ENCODE measurements at places on chromosomes 3 and 15. TPM values are rescaled to one million over a fixed set of nuclear protein-coding genes. Genes with fewer than 3 reads are reported as not detected.

DNA sequence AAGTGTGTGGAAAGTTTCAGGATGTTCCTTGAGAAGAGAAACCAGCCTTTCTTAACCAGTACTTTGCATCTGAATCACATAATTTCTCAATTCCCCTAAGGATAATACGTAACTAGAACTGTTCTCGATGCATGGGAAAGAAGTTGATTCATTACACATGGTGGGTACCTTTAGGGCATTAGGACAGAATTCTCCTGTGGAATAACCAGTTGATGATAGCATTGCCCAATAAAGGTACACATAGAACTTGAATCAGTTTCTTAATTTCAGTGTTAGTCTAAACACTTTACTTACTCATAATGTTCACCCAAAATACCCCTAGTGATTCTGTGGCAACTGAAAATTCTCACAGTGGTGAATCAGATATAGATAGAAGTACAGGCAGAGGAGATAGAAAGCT is 1030.9 kb downstream of the ROBO1 start:
- no peaks in the 10 kb centered on the region for H3K4me1 ChIP-seq
- H3K4me3 ChIP-seq = no peak overlapping the region
- no peak for DNase-seq
- no peak overlapping the region for H3K27ac ChIP-seq
- no peaks in the 10 kb centered on the region for H3K36me3 ChIP-seq

DNA sequence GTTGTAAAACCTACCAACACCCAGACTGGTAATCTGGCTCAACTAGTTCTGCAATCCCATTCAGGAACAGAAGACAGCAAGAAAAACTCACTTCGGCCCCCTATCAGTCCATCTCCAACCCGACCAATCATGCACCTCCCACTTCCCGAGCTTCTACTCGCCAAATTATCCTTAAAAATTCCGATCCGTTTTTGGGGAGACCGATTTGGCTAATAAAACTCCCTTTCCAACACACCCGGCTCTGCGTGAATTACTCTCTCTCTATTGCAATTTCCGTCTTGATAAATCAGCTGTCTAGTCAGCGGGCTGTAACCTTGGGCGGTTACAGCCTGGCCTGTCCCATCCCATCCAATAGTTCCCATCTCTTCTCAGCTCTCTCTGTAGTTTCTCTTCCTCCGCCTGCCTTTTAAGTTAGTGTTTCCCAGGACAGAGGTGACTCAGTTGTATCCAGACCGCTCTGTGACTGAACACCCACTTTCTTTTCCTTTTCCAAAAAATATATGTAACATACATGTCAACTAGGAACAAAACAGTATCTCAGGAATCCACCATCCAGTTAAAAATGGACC is 780 bp upstream of the ACAD9 start:
- peak overlapping the region; percentile 90 for H3K27ac ChIP-seq
- H3K36me3 ChIP-seq = no peaks in the 10 kb centered on the region
- peaks cover 12% of the 10 kb centered on the region for H3K4me1 ChIP-seq
- no peaks in the 10 kb centered on the region for H3K27me3 ChIP-seq
- peak overlapping the region; percentile 85 for H3K4me3 ChIP-seq

DNA sequence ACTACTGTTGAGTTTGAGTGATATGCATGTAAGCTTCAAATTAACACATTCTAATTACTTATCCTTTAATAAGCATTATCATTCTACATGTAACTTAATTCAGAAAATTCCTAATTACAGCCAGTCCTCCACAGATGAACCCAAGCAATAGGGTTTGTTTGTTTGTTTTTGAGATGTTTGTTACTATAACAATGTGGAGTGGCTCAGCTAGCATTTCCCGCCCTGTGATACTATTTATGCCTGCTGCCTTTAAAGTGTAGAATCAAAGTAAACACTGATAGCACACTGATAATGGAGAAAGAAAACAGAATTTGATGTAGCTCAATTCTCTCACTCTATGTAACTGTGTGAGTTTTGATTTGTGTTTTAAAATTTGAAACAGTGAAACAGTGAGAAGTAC is 105.1 kb upstream of the IGF1R start:
- no peak overlapping the region for H3K27ac ChIP-seq
- no peaks in the 10 kb centered on the region for H3K27me3 ChIP-seq
- H3K4me3 ChIP-seq = no peak overlapping the region
- no peaks in the 10 kb centered on the region for H3K4me1 ChIP-seq
- H3K36me3 ChIP-seq = no peaks in the 10 kb centered on the region
- no peak for DNase-seq

KY gene
- total RNA-seq = 1.3 TPM

GRCh38 chr3:62025913-62026312 is 347.4 kb downstream of the FEZF2 start:
- H3K27ac ChIP-seq = no peak overlapping the region
- H3K36me3 ChIP-seq = no peaks in the 10 kb centered on the region
- H3K4me1 ChIP-seq = peaks cover 9% of the 10 kb centered on the region
- no peaks in the 10 kb centered on the region for H3K27me3 ChIP-seq
- no peak overlapping the region for H3K4me3 ChIP-seq

DNA sequence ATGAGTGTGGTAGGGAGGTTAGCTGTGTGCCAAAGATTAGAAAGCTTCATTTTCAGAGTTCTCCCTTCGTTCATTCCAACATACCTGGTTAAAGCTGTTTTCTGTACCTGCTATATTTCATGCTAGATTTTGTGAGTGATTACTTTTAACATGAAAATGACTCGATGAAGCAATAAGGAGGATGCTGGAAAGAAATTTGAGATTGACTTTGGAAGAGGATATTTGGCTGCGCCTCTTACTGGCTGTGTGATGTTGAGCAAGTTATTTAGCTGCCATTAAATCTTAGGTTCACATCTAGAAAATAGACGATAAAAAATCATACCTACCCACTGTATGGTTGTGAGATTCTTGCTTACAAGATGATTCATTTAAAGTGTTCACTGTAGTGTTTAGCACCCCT is 288.7 kb downstream of the ZIC4 start:
- no peaks in the 10 kb centered on the region for H3K36me3 ChIP-seq
- no peaks in the 10 kb centered on the region for H3K4me1 ChIP-seq
- H3K27ac ChIP-seq = no peak overlapping the region
- no peak overlapping the region for H3K4me3 ChIP-seq
- no peaks in the 10 kb centered on the region for H3K27me3 ChIP-seq

DNA sequence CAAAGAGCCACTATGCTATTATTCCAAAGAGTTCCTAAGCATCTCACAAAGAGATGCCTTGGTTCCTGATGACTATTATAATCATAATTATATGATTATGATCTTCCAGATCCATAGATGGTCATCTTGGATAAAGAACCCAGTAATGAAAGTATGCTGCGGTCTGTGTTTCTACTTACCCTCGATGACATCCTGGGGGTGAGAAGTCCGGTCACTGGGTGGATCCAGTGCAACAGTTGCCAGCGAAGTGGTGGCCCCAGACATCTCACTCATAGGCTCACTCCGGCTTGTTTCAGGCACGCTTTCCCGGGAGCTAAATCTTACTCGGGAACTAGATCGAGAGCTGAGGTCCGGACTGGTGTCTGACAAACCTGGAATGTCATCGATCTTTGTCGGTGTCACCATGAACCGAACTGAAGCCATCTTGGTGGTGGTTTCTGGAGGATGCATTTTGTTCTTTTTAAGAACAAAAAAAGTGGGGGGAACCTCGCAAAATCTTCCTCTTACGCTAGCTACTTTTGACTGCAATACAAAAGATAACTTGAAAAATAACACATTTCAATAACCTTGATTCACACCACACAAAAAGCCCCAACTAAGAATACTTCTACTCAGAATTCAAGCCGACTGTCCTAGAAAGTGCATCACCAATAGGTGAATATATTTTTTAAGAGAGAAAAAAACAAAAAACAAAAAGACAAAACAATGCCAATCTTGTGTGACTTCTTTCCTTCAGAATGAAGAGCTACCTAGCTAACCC is 1.2 kb downstream of the SLC12A6 start:
- peak overlapping the region; percentile 85 for H3K27ac ChIP-seq
- H3K4me3 ChIP-seq = peak overlapping the region; percentile 78
- peaks cover 24% of the 10 kb centered on the region for H3K4me1 ChIP-seq
- no peaks in the 10 kb centered on the region for H3K27me3 ChIP-seq
- no peak for DNase-seq

DNA sequence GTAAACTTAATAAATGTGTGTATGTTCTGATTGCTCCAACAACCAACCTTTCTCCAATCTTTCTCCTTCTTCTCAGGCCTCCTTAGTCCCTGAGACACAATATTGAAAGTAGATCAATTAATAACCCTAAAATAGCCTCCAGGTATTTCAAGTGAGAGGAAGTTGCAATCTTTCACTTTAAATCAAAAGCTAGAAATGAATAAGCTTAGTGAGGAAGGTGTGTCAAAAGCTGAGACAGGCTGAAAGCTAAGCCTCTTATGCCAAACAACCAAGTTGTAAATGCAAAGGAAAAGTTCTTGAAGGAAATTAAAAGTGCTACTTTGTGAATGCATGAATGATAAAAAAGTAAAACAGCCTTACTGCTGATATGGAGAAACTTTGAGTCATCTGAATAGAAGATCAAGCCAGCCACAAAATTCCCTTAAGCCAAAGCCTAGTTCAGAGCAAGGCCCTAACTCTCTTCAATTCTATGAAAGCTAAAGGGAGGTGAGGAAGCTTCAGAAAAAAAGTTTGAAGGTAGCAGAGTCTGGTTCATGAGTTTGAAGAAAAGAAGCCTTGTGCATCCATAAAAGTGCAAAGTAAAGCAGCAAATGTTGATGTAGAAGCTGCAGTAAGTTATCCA is 38.6 kb downstream of the CCDC80 start:
- peaks cover 4% of the 10 kb centered on the region for H3K36me3 ChIP-seq
- no peaks in the 10 kb centered on the region for H3K4me1 ChIP-seq
- H3K27me3 ChIP-seq = no peaks in the 10 kb centered on the region
- DNase-seq = no peak

- peak overlapping the region; percentile 90 for H3K27ac ChIP-seq
- peak overlapping the region; percentile 98 for H3K4me3 ChIP-seq
- no peaks in the 10 kb centered on the region for H3K27me3 ChIP-seq
- peaks cover 10% of the 10 kb centered on the region for H3K4me1 ChIP-seq
- no peak for DNase-seq
These were observed 682 bp downstream of the ETFA start for GRCh38 chr15:76310475-76311099.

ROPN1 gene
- total RNA-seq = not detected

GRCh38 chr15:81301815-81302399 is 22.0 kb downstream of the STARD5 start:
- no peak overlapping the region for H3K27ac ChIP-seq
- no peak for DNase-seq
- no peaks in the 10 kb centered on the region for H3K36me3 ChIP-seq
- H3K4me1 ChIP-seq = peaks cover 7% of the 10 kb centered on the region

DNA sequence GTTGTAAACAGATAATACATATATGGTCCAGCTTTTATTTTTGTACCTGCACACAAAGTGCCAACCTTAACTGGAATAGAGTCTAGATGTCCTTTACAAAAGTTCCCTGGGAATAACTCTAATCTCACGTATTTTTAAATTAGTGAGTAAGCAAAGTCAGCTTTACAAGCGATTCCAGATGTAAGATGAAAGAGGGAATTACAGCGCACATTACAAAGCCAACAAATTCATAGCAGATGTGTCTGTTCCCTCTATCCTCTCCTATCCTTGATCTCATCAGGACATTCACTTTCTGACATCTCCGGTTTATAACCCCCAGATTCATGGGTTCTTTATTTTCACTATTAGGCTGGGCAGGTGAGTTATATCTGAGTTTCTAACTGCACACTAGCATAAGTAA is 406.8 kb upstream of the ZNF385D start:
- no peaks in the 10 kb centered on the region for H3K27me3 ChIP-seq
- H3K27ac ChIP-seq = no peak overlapping the region
- H3K36me3 ChIP-seq = no peaks in the 10 kb centered on the region
- DNase-seq = no peak

- H3K4me3 ChIP-seq = no peak overlapping the region
- H3K36me3 ChIP-seq = no peaks in the 10 kb centered on the region
- no peaks in the 10 kb centered on the region for H3K4me1 ChIP-seq
- no peak for DNase-seq
- no peaks in the 10 kb centered on the region for H3K27me3 ChIP-seq
These were observed 383.5 kb upstream of the WNT5A start for GRCh38 chr3:55870594-55870993.

GRCh38 chr3:32430900-32431299 is 39.2 kb downstream of the CMTM7 start:
- H3K4me1 ChIP-seq = no peaks in the 10 kb centered on the region
- DNase-seq = no peak
- no peak overlapping the region for H3K4me3 ChIP-seq
- H3K27me3 ChIP-seq = no peaks in the 10 kb centered on the region
- no peaks in the 10 kb centered on the region for H3K36me3 ChIP-seq

DNA sequence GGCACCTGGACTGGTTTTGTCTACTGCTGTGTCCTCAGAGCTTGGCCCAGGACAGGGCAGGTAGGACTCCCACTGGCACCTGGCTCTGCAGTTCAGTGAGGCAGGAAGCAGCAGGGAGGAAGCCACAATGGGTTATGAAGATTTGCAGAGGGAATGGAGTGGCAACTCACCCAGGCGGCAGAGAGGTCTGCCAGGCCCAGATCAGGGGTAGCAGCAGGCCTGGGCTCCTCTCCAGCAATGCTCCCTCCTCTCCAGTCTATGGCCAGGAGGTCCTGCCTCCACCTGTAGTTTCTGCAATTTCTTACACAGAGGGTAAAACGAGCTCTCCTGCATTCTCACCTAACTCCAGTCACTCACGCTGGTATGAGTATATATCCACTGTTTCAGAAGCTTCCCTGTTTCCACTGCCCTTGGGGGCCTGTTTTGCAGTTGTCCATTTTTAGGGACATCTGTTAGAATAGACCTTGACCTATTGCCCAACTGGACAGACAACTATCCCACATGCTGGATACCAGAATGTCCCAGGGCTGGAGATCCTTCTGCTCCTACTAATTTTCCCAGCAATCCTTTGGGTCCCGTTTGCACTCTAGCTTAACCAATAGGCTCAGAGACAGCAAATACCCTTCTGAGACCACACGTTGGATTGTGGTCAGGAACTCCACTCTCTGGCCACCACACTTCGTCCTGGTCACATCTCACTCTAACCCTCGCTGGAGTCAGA is 35.2 kb downstream of the HMCES start:
- no peaks in the 10 kb centered on the region for H3K36me3 ChIP-seq
- DNase-seq = no peak
- no peaks in the 10 kb centered on the region for H3K27me3 ChIP-seq

GRCh38 chr3:65888980-65889706 is 149.6 kb downstream of the MAGI1 start:
- H3K27me3 ChIP-seq = no peaks in the 10 kb centered on the region
- peak; percentile 37 for DNase-seq

DNA sequence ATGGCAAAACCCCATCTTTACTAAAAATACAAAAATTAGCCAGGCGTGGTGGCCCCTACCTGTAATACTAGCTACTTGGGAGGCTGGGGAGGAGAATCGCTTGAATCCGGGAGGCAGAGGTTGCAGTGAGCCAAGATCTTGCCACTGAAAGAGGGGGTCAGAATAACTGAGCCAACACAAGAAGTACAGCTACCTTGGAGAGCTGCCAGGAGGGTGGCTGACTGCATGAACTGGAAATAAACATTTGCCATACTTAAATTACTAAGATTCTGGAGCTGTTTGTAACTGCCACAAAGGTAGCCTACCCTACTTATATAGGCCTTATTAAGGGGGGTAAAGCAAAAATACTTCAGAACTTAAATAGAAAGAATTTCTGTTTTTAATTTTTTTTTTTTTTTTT is 15.4 kb upstream of the PIK3CB start:
- H3K27ac ChIP-seq = no peak overlapping the region
- H3K27me3 ChIP-seq = no peaks in the 10 kb centered on the region
- no peaks in the 10 kb centered on the region for H3K4me1 ChIP-seq
- H3K36me3 ChIP-seq = no peaks in the 10 kb centered on the region

P2RY1 gene
- total RNA-seq = 5.0 TPM

Measured in thoracic aorta (tissue), 2 donors.